Adrenal gland (tissue), 19 donors: ENCODE measurements at places on chromosomes 4 and X.

GRCh38 chr4:86092684-86093083 lies 267.2 kb downstream of the MAPK10 start:
- no peak for DNase-seq

DNA sequence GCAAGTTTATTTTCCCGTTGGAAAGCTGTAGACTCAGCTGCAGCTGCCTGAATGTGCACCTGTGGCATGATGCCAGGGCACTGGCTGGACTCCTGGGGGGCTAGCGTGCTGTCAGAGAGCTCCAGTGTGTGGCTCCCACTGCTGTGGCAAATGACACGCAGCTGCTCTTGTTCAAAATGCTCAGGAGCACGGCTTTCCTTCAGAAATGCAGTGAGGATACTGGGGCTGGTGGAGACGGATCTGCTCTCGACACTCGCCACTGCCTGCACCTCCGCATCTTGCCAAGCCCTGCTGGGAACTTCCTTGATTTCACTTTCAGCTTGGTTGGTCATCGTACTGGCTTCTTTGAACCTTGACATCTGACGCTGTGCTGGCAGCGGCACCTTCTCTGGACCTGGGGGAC lies 58.7 kb downstream of the GPRIN3 start:
- no peak for DNase-seq

DNA sequence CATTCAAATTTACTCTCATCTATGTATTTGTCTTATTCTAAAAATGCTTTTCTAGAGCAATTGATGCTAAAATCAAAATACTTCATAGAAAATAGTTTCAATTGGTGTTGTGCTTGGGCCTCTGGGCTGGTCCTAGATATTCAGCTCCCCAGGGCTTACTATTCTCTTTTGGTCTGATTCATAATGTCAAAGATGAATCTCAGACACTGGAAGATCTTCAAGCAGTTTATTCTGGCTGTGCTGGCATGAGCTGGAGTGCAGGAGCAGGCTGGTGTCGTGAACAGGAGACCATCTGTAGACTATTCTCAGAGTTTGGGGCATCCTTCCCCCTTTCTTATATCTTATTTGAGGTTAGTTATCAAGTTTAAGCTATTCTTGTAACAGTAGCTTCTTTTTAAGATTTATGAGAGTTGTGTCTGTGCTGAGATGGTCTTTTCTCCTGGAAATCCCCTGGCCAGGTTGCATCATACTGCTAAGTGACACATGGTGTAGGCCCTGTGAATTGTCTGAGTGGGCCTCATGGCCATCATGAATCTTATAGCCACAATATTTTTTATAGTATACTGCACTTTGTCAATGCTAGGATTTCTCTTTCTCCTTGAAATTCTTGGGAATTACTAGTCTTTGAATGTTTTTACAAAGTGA lies 1624.0 kb upstream of the IGFBP7 start:
- no peak for DNase-seq

DNA sequence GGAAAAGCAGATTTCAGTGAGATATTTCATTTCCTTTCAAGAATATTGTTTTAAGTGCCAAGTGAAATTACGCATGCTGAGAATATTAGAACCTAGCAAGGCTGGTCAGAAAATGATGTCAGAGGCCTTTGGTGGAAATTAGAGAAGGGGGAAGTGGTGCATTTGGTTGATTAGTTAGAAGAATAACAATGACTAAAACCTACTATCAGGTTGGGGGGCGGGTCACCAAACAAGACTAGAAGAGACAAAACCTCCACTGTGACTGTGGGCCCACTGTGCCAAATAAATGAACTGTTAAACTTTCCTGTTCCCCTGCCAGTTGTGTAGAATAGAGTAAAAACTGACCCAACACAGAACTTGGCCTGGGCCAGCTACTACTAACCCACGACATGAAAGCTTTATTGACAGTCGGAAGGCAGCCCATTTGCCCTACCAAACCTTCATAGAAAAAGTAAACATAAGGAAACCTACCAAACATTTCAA lies 2.9 kb downstream of the RAPGEF2 start:
- DNase-seq, result no peak
